Dermis blood vessel endothelial cell (primary cell): ENCODE measurements at places on chromosomes 12 and 14. TPM values are rescaled to one million over a fixed set of nuclear protein-coding genes. Genes with fewer than 3 reads are reported as not detected.

DNA sequence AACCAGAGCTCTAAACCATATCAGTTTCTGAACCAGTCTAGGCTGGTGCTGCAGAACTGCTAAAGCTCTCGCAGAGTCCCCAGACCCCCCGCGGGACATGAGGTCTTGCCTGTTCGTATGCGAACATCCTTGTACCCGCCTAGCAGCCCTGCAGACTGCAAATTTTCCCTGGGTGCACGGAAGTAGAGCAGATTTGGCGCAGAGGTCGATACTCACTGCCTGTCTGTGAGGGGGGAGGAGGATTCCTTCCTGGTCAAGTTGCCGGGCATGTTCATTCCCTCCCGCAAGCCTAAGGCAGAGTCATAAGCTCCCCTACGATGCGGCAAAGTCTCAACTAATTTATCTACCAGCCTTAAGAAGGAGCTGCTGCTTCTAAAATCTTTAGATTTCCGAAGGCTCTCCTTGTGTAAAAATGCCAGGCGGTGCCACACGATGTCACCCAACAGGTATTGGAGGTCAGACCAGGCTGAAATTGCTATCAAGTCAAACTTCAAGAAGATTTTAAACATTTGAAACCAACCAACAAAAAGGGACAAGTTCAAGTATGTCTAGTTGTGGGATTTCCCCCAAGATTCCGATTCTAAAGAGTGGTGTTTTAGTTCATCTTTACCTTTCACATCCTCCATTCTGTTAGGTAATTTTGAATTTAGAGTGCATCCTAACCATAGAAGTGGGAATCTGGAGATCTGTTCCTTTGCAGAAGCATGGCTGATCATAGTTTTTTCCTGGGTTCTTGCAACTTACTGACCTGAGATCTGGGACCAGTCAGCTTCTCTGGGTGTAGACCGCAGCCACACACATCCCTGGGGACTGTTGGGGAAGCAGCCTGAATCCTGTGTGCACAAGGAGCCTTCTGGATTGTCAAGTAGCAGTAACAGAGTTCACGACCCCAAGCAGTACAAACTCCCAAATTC lies 1.6 kb upstream of the PAX9 start:
- DNase-seq = no peak

Gene PRB2
- total RNA-seq = not detected in 2 replicates

- DNase-seq = no peak
These were observed 1180.6 kb downstream of the VRK1 start for GRCh38 chr14:97977651-97978261.

DNA sequence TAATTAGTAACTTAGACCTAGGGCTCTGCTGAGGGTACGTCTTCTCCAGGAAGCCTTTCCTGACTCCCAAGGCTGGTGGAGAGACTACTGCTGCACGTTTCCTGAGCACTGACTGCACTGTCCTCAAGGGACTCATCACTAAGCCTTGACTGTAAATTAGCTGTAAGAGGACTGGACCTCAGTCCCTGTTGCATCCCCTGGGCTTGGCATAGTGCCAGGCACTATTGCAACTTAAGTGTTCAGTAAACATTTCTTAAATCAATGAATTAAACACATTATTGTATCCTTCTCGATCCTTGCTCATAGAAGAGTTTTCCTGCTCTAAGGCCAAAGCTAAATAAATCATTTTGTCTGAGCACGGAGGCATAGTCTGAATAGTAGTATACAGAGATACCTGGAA lies 31.9 kb upstream of the IFNG-AS1 start:
- no peak for DNase-seq

GRCh38 chr12:47717046-47717442 lies 8.2 kb downstream of the ENDOU start:
- DNase-seq = no peak

Gene TAS2R20
- 2.2 and 3.6 TPM in 2 replicates for total RNA-seq

Gene LAG3
- under 0.01 and 0.05 TPM in 2 replicates for total RNA-seq

Gene FOXG1
- total RNA-seq = not detected in 2 replicates
